ENCODE measurements at places on chromosomes 13 and 19.

DNA sequence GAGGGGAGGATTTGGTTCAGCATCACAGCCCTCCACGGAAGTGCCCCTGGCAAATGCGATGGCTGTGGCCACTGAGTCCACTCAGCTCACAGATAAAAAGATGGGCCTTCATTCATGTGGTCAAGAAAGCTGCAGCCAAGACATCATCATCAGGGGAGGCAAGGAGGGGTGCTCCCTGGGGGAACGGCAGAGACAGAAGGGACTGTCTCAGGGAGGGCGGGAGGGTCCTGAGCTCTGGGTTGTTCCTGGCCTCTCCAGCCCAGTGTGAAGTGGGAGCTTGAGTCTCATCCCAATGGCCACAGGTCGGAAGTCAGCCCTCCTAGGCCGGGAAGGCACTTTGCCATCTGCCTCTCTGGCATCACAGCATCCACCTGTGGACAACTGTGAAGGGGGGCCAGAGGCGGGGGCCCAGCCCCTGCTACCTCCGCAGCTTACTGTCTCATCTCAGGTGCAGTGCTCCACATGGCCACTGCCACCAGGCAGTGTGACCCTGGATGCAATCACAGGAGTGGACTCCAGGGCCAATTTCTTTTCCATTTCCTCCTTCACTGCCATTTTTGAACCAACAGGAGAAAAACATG is 137.8 kb upstream of the SOX1 start:
- H3K36me3 ChIP-seq, result no peaks in the 10 kb centered on the region
- H3K27ac ChIP-seq, result no peak overlapping the region
- H3K4me3 ChIP-seq, result no peak overlapping the region
- no peaks in the 10 kb centered on the region for H3K27me3 ChIP-seq

DNA sequence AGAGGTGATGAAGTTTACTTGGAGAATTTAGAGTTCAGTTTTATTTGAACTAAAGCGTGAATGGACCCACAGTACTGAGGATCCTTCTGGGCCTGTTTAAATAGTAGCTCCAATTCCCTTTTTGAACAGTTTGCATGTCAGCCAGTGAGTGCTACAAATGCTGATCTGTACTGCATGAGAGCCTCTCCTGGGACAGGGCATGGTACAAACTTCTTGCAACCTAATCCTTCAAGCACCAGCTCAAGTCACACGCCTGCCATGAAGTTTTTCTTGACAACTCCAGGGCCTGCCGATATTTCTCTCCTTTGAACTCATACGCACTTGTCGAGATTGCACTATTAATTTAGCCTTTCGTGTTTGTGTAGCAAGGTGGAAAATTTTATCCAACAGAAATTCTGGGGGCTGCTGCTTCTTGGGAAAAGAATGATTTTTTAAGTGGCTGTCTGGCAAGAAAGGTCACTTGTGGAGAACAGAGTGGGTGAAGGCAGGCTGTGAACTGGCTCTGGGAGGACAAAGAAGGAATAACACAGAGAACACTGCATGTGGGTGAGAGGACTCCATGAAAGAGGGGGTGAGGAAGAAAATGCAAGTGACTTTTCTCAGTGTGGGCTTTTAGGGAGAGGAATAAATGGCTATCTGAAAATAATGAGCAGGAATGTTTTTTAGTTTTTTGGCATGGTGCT is 192.5 kb downstream of the NDFIP2 start:
- DNase-seq, result no peak
- no peaks in the 10 kb centered on the region for H3K4me1 ChIP-seq
- no peak overlapping the region for H3K27ac ChIP-seq
- H3K36me3 ChIP-seq, result no peaks in the 10 kb centered on the region
- H3K4me3 ChIP-seq, result no peak overlapping the region
- H3K27me3 ChIP-seq, result no peaks in the 10 kb centered on the region

- H3K27me3 ChIP-seq, result peaks cover 11% of the 10 kb centered on the region
- no peak overlapping the region for H3K4me3 ChIP-seq
- peaks cover 54% of the 10 kb centered on the region for H3K36me3 ChIP-seq
- no peak overlapping the region for H3K27ac ChIP-seq
Measured at GRCh38 chr19:44800461-44800860, 8.4 kb upstream of the BCAM start.

DNA sequence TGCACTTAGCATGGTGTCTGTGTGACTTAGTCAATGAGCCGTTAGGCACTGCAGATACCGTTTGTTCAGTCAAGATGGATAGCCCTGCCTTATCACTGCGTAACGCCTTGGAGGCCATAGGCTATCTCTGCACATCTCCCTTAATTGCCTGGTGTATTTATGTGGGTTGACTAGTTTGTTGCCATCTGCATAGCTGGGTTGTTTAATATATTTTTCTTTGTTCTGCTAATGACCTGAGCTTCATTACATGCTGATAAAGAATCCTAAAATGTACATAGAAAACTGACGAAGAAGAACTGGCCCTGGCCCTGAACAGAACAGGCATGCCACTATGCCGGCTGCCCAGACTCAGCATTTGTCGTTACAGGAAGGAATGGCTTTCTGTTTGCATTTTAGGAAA is 297.8 kb downstream of the SHISA2 start:
- H3K36me3 ChIP-seq, result no peaks in the 10 kb centered on the region
- DNase-seq, result no peak
- no peak overlapping the region for H3K27ac ChIP-seq
- no peaks in the 10 kb centered on the region for H3K27me3 ChIP-seq

DNA sequence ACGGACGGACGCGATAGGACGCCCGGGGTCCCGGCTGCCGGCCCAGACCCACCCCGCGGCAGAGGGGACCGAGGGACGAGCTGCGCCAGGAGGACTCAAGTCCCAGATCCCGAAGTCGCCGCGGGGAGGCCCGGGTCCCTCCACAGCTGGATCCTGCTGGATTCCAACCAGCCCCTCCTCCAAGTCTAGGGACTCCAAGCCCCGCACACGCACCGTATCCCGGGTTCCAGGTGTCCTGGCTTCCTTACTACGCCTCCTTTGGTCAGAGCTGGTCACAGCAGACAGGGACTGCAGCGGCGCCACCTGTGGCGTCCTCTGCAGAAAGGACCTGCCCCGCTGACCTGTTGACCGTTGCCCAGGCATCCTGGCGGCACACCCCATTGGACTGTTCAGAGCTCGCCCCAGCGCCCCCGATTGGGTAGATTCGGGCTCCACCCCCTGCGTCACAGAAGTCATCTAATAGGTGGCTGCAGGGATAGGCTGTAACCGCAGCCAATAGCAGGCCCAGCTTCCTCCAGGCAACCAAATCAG is 29.0 kb upstream of the ZNF709 start:
- H3K4me3 ChIP-seq, result no peak overlapping the region
- H3K27me3 ChIP-seq, result no peaks in the 10 kb centered on the region
- peaks cover 22% of the 10 kb centered on the region for H3K36me3 ChIP-seq
- no peaks in the 10 kb centered on the region for H3K4me1 ChIP-seq
- H3K27ac ChIP-seq, result no peak overlapping the region

DNA sequence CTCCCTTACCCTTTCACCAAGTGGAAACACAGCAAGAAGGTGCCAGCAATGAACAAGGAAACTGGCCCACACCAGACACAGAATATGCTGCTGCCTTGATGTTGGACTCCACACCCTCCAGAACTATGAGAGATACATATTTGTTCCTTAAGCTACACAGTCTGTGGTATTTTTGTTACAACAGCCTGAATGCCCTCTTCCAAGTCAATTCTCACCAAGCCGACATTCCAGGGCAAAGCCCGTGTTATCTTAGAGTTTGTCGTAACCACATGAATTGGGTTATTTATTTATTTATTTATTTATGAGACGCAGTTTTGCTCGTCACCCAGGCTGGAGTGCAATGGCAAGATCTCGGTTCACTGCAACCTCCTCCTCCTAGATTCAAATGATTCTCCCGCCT is 14.9 kb downstream of the FGF21 start:
- no peaks in the 10 kb centered on the region for H3K36me3 ChIP-seq
- no peak overlapping the region for H3K4me3 ChIP-seq
- no peaks in the 10 kb centered on the region for H3K27me3 ChIP-seq
- no peaks in the 10 kb centered on the region for H3K4me1 ChIP-seq
- no peak for DNase-seq
- no peak overlapping the region for H3K27ac ChIP-seq

- H3K27ac ChIP-seq, result no peak overlapping the region
- no peaks in the 10 kb centered on the region for H3K36me3 ChIP-seq
- H3K27me3 ChIP-seq, result no peaks in the 10 kb centered on the region
- no peak overlapping the region for H3K4me3 ChIP-seq
- DNase-seq, result no peak
- H3K4me1 ChIP-seq, result peaks cover 6% of the 10 kb centered on the region
Measured at GRCh38 chr13:40273253-40274025, 393.0 kb downstream of the FOXO1 start.

GRCh38 chr13:103676329-103676728 is 610.1 kb upstream of the SLC10A2 start:
- DNase-seq, result no peak

- H3K27me3 ChIP-seq, result no peaks in the 10 kb centered on the region
- peaks cover 8% of the 10 kb centered on the region for H3K4me1 ChIP-seq
- DNase-seq, result no peak
- H3K27ac ChIP-seq, result no peak overlapping the region
- peaks cover 16% of the 10 kb centered on the region for H3K36me3 ChIP-seq
- no peak overlapping the region for H3K4me3 ChIP-seq
Measured at GRCh38 chr13:106337096-106337850, 198.2 kb downstream of the EFNB2 start.

- no peak overlapping the region for H3K27ac ChIP-seq
- DNase-seq, result peak; percentile 89
- H3K4me3 ChIP-seq, result peak overlapping the region; percentile 60
- H3K36me3 ChIP-seq, result no peaks in the 10 kb centered on the region
- H3K27me3 ChIP-seq, result no peaks in the 10 kb centered on the region
Measured at GRCh38 chr19:47013041-47013517, 6.6 kb upstream of the NPAS1 start.

GRCh38 chr13:38775085-38775484 is 88.2 kb downstream of the FREM2 start:
- no peak for DNase-seq
- H3K36me3 ChIP-seq, result peaks cover 15% of the 10 kb centered on the region
- no peaks in the 10 kb centered on the region for H3K27me3 ChIP-seq
- H3K27ac ChIP-seq, result no peak overlapping the region
- H3K4me3 ChIP-seq, result no peak overlapping the region

- no peak overlapping the region for H3K27ac ChIP-seq
- H3K4me1 ChIP-seq, result 0 out of 2 replicates have a peak, but pooled peaks cover 2% of the 10 kb centered on the region
- no peaks in the 10 kb centered on the region for H3K27me3 ChIP-seq
Measured at GRCh38 chr19:10201176-10201575, 6.4 kb upstream of the DNMT1 start.

GRCh38 chr19:47110521-47111005 is 3.0 kb downstream of the ZC3H4 start:
- H3K4me1 ChIP-seq, result peaks cover 11% of the 10 kb centered on the region
- peak overlapping the region; percentile 88 for H3K27ac ChIP-seq
- peak overlapping the region; percentile 91 for H3K4me3 ChIP-seq

DNA sequence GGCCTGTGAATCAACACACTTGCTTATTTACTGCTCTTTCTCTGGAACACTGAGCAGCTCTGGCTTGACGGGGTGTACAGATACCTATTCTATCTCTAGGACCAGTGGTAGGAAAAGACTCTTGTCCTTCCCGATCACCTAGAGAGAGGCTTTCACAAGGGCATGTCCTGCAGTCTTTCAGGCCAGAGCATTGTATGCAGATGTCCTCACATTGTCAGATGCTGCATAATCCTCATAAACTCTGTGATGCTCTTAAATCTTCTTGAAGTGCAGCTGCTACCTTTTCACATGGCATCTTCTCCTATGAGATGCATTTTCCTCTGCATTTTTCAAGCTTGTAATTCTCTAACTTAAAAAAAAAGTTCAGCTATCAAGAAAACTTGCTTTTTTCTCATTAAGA is 369.4 kb downstream of the OLFM4 start:
- H3K4me3 ChIP-seq, result no peak overlapping the region
- no peaks in the 10 kb centered on the region for H3K27me3 ChIP-seq
- no peaks in the 10 kb centered on the region for H3K4me1 ChIP-seq
- no peaks in the 10 kb centered on the region for H3K36me3 ChIP-seq

DNA sequence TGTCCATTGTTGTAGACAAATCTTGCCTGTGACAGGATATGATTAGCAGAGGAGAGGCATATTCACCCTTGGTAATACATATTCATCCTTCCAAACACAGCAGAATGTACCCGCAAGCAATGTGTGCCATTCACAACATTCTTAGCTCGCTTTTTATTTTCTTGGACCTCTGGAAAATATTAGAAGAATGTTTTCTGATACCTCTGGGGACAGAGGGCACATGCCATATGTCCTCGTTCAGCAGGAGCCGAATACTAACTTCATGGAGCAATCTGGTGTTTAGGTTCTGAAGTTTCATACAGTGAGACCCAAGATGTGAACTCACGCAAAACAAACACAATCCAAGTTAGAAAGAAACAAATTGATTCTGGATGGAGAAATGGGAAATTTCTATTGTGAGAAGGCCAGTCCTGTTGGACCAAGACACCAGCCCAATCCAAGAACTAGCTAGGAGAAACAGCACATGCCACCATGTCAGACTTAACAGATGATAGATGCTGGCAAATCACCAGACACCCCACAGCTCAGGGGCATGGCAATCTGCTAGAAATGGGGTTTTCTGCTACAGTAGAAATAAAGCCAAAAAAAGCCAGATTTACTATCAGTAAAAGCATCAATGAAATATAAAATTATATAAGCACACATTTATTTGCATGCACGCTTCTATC is 297.4 kb downstream of the DCLK1 start:
- H3K27ac ChIP-seq, result no peak overlapping the region
- DNase-seq, result no peak
- no peaks in the 10 kb centered on the region for H3K4me1 ChIP-seq

GRCh38 chr19:3454656-3455392 is 25.5 kb downstream of the SMIM24 start:
- H3K4me3 ChIP-seq, result no peak overlapping the region
- no peaks in the 10 kb centered on the region for H3K36me3 ChIP-seq
- no peak for DNase-seq
- no peak overlapping the region for H3K27ac ChIP-seq
- no peaks in the 10 kb centered on the region for H3K4me1 ChIP-seq

- no peak overlapping the region for H3K27ac ChIP-seq
- no peak for DNase-seq
- H3K27me3 ChIP-seq, result no peaks in the 10 kb centered on the region
- peaks cover 19% of the 10 kb centered on the region for H3K36me3 ChIP-seq
- H3K4me1 ChIP-seq, result peaks cover 11% of the 10 kb centered on the region
Measured at GRCh38 chr19:55145232-55145631, 3.8 kb downstream of the TNNT1 start.

- 0 out of 3 replicates have a peak, but pooled peaks cover 2% of the 10 kb centered on the region for H3K36me3 ChIP-seq
- H3K4me3 ChIP-seq, result no peak overlapping the region
- H3K27ac ChIP-seq, result no peak overlapping the region
- H3K27me3 ChIP-seq, result no peaks in the 10 kb centered on the region
Measured at GRCh38 chr13:88601949-88602348, 930.8 kb downstream of the SLITRK5 start.

GRCh38 chr13:100173203-100173602 is 84.3 kb downstream of the PCCA start:
- peaks cover 9% of the 10 kb centered on the region for H3K4me1 ChIP-seq
- H3K27ac ChIP-seq, result no peak overlapping the region
- no peak overlapping the region for H3K4me3 ChIP-seq
- no peaks in the 10 kb centered on the region for H3K27me3 ChIP-seq
- no peak for DNase-seq

All from H9 (cell line).